ENCODE measurements at places on chromosomes 16 and 17. TPM values are rescaled to one million over a fixed set of nuclear protein-coding genes. Genes with fewer than 3 reads are reported as not detected.

HIC1 gene
- total RNA-seq = 36.4 TPM

ACAP1 gene
- not detected for total RNA-seq

ATP2C2 gene
- not detected for total RNA-seq

ZNF263 gene
- 30.6 TPM for total RNA-seq

ZFP3 gene
- total RNA-seq = 1.4 TPM

RNF135 gene
- 10.7 TPM for total RNA-seq

RASL10B gene
- 1.5 TPM for total RNA-seq

PDIA2 gene
- not detected for total RNA-seq

USP10 gene
- total RNA-seq = 93.2 TPM

GDPD3 gene
- total RNA-seq = 1.5 TPM

CCL8 gene
- not detected for total RNA-seq

WSCD1 gene
- total RNA-seq = 0.18 TPM

FBXO39 gene
- 0.57 TPM for total RNA-seq

ANKS4B gene
- not detected for total RNA-seq

SLC2A4 gene
- 0.18 TPM for total RNA-seq

KRT27 gene
- total RNA-seq = not detected

LRRC37A gene
- 2.3 TPM for total RNA-seq

ABCA5 gene
- 7.3 TPM for total RNA-seq

DNAH3 gene
- not detected for total RNA-seq

RPL38 gene
- 400 TPM for total RNA-seq

AGRP gene
- total RNA-seq = not detected

PTX4 gene
- not detected for total RNA-seq

EPX gene
- total RNA-seq = not detected

ZSCAN10 gene
- not detected for total RNA-seq

CCDC154 gene
- total RNA-seq = 0.41 TPM

MYADML2 gene
- total RNA-seq = not detected

GABARAP gene
- 420 TPM for total RNA-seq

PRDM7 gene
- total RNA-seq = not detected

SLFN13 gene
- 1.7 TPM for total RNA-seq

GNAO1 gene
- total RNA-seq = not detected

PRSS53 gene
- 2.8 TPM for total RNA-seq

ITGA2B gene
- not detected for total RNA-seq

NPIPA1 gene
- 52.7 TPM for total RNA-seq

RASD1 gene
- not detected for total RNA-seq

KRTAP2-1 gene
- total RNA-seq = not detected

CES4A gene
- total RNA-seq = 2.2 TPM

ALOX15B gene
- not detected for total RNA-seq

NPIPB9 gene
- 5.0 TPM for total RNA-seq

MPRIP gene
- 102 TPM for total RNA-seq

SSTR5 gene
- total RNA-seq = not detected

OTOP3 gene
- total RNA-seq = not detected

OTOA gene
- 0.09 TPM for total RNA-seq

KRT32 gene
- 0.09 TPM for total RNA-seq

All from fibroblast of the aortic adventitia (primary cell).